Thymus (tissue), 14 donors: ENCODE measurements at places on chromosomes 12 and 14.

- no peaks in the 10 kb centered on the region for H3K36me3 ChIP-seq
- no peak overlapping the region for H3K4me3 ChIP-seq
- H3K4me1 ChIP-seq: no peaks in the 10 kb centered on the region
- DNase-seq: no peak
- H3K27me3 ChIP-seq: no peaks in the 10 kb centered on the region
These were observed 124.0 kb downstream of the SPTSSA start for GRCh38 chr14:34338056-34338455.

DNA sequence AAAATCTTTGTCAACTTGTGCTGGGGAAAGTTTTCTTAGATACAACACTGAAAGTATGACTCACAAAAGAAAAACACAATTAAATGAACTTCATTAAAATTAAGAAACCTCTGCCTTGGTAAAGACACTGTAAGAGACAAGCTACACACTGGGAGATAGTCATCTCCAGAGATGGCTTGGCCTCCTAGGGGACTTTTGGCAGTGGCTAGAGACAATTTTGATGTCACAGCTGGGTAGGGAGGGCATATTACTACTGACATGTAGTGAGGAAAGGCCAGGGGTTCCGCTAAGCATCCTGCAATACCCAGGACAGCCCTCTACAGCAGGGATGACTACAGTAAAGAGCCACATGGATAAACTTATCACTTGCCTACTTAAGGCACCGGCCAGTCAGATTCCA is 8.7 kb upstream of the RNASE4 start:
- H3K36me3 ChIP-seq: no peaks in the 10 kb centered on the region
- no peak for DNase-seq
- H3K4me1 ChIP-seq: peaks cover 4% of the 10 kb centered on the region
- no peaks in the 10 kb centered on the region for H3K27me3 ChIP-seq
- no peak overlapping the region for H3K4me3 ChIP-seq

DNA sequence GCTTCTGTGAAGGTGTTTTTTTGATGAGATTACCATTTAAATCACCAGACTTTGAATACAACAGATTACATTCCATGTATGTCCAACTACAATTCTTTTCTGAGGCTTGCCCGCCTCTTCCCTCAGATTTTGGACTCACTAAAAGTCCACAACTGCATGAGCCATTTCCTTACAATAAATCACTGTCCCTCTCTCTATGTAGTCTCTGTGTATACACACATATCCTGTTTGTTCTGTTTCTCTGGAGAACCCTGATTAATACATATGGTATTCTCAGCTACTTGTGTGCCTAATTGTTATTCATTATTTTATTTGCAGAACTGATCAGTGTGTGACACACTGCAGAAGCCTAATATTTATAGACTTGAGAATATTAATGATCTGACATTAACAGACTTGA is 2.4 kb upstream of the MIPOL1 start:
- H3K4me3 ChIP-seq: no peak overlapping the region
- no peak for DNase-seq
- H3K27ac ChIP-seq: no peak overlapping the region

- H3K4me1 ChIP-seq: peaks cover 13% of the 10 kb centered on the region
These were observed 558 bp downstream of the KLHDC2 start for GRCh38 chr14:49768301-49769121.

DNA sequence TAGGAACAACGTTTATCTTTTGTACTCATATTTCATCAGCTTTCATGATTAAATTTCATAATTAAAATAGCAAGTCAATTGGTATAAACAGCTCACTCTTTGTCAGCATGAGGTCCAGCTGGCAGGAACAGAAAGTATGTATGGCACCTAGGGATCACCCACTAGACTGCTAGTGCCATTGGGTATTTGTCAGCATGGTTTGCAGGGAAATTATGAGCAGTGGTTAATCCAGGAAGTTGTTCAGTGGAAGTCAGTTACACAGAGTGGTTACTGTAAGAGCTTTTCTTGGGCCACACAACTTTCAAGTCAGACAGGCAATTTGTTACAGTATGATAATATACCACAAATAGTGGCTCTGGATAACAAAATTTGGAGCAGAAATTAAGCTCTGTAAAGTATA is 340.3 kb upstream of the RGS6 start:
- peaks cover 39% of the 10 kb centered on the region for H3K4me1 ChIP-seq
- no peaks in the 10 kb centered on the region for H3K27me3 ChIP-seq
- DNase-seq: no peak
- H3K4me3 ChIP-seq: no peak overlapping the region
- no peaks in the 10 kb centered on the region for H3K36me3 ChIP-seq

DNA sequence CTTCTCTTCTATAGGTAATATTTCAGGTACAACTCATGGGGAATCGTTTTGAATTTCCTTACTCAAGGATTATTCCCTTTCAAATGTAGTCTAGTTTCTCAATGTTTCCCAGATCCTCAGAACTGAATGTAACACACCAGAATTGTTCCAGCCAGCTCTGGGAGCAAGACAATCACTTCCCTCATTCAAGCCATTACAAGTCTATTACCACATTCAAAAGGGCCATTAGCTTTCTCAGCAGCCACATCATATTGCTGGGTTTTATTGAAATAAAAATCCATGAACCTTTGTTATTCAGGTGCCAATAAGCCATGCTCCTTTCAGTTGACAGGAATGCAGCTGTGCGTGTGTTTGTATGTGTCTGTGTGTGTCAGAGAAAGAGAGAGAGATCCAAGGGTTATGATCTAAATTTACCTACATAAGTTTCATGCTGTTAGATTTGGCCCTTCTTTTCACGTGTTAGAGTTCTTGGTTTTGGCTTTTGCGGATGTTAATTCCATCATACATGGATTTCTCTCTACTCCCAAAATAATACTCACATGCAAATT is 357.7 kb downstream of the BCAT1 start:
- no peaks in the 10 kb centered on the region for H3K27me3 ChIP-seq
- H3K4me1 ChIP-seq: no peaks in the 10 kb centered on the region
- no peaks in the 10 kb centered on the region for H3K36me3 ChIP-seq
- no peak for DNase-seq

GRCh38 chr12:131221957-131222328 is 268.2 kb downstream of the ADGRD1 start:
- H3K36me3 ChIP-seq: no peaks in the 10 kb centered on the region
- no peak overlapping the region for H3K4me3 ChIP-seq
- H3K27me3 ChIP-seq: no peaks in the 10 kb centered on the region
- DNase-seq: no peak

GRCh38 chr12:103444983-103445382 is 50.8 kb downstream of the C12orf42 start:
- peaks cover 4% of the 10 kb centered on the region for H3K4me1 ChIP-seq
- no peak overlapping the region for H3K27ac ChIP-seq
- no peaks in the 10 kb centered on the region for H3K36me3 ChIP-seq
- no peak for DNase-seq
- H3K27me3 ChIP-seq: no peaks in the 10 kb centered on the region
- H3K4me3 ChIP-seq: no peak overlapping the region

GRCh38 chr14:95619785-95620417 is 66.3 kb upstream of the TCL1B start:
- DNase-seq: no peak
- H3K4me1 ChIP-seq: no peaks in the 10 kb centered on the region
- H3K27ac ChIP-seq: no peak overlapping the region
- H3K27me3 ChIP-seq: peaks cover 2% of the 10 kb centered on the region
- no peak overlapping the region for H3K4me3 ChIP-seq
- H3K36me3 ChIP-seq: no peaks in the 10 kb centered on the region

- H3K36me3 ChIP-seq: peaks cover 3% of the 10 kb centered on the region
- no peak overlapping the region for H3K4me3 ChIP-seq
- DNase-seq: no peak
- H3K4me1 ChIP-seq: no peaks in the 10 kb centered on the region
- no peak overlapping the region for H3K27ac ChIP-seq
- H3K27me3 ChIP-seq: no peaks in the 10 kb centered on the region
These were observed 34.3 kb upstream of the CHFR start for GRCh38 chr12:132921685-132922084.

- H3K27me3 ChIP-seq: no peaks in the 10 kb centered on the region
- peak overlapping the region; percentile 72 for H3K4me3 ChIP-seq
- no peaks in the 10 kb centered on the region for H3K36me3 ChIP-seq
- DNase-seq: no peak
- H3K4me1 ChIP-seq: peaks cover 14% of the 10 kb centered on the region
These were observed 1.1 kb upstream of the FAR2 start for GRCh38 chr12:29147731-29148595.

GRCh38 chr12:111111681-111112080 is 191.3 kb upstream of the MYL2 start:
- H3K4me1 ChIP-seq: peaks cover 14% of the 10 kb centered on the region
- H3K27me3 ChIP-seq: no peaks in the 10 kb centered on the region
- DNase-seq: peak; percentile 34
- H3K36me3 ChIP-seq: no peaks in the 10 kb centered on the region

- H3K4me1 ChIP-seq: no peaks in the 10 kb centered on the region
- no peak overlapping the region for H3K4me3 ChIP-seq
- no peaks in the 10 kb centered on the region for H3K36me3 ChIP-seq
- no peaks in the 10 kb centered on the region for H3K27me3 ChIP-seq
These were observed 68.9 kb upstream of the YARS2 start for GRCh38 chr12:32824596-32824995.

DNA sequence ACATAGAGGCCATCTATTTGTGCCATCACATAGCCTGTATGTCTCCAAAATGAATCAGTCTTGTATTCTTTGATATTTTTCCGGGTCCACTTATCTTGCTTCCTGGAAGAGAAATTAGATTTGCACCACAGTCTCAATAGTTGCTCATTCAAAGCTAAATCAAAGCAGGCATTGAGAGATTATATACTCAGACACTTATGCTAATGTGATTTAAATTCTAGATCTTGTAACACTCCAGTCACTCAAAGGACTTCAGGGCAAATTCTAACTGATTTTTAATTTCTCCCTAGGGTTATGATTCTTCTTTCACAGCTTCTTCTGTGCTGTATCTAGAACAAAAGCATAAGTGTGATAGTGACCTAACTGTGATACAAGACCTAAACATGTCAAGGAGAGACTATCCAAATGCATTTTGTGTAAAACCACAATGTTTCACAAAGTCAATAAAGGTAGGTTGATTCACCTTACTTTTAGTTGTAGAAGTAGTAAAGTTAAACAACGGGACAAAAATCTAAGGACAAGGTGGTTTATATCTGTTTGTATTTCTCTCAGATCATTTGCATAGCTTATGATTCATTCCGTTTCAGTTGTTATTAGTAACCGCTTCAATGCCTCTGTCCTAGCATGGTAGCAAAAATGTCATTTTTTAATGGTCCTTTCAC is 26.8 kb downstream of the PLBD1 start:
- H3K27ac ChIP-seq: no peak overlapping the region
- H3K4me3 ChIP-seq: no peak overlapping the region
- DNase-seq: no peak
- H3K27me3 ChIP-seq: no peaks in the 10 kb centered on the region

DNA sequence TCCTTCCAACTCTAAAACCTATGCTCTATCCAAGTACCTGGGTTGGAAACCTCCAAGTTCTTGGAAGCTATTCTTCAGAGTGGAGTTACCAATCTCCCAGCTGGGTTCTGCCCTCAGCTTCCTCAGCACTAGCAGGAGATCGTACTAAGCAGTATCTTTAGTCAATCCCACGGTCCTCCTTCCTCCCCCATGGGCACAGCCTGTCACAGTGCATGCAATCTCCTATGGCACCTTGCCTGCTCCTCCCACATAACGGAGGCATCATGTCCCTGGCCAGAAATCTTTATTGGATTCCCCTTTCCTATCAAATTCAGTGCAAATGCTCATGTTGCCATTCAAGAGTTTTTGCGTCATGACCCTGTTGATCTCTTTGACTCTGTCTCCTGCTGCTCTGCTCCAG is 5.4 kb upstream of the LPAR5 start:
- no peak for DNase-seq
- H3K36me3 ChIP-seq: no peaks in the 10 kb centered on the region
- no peak overlapping the region for H3K27ac ChIP-seq
- H3K4me1 ChIP-seq: peaks cover 2% of the 10 kb centered on the region
- H3K27me3 ChIP-seq: no peaks in the 10 kb centered on the region

GRCh38 chr14:99177886-99178835 is 93.8 kb downstream of the BCL11B start:
- peak overlapping the region; percentile 53 for H3K27ac ChIP-seq
- H3K27me3 ChIP-seq: no peaks in the 10 kb centered on the region
- peaks cover 88% of the 10 kb centered on the region for H3K36me3 ChIP-seq
- DNase-seq: no peak

DNA sequence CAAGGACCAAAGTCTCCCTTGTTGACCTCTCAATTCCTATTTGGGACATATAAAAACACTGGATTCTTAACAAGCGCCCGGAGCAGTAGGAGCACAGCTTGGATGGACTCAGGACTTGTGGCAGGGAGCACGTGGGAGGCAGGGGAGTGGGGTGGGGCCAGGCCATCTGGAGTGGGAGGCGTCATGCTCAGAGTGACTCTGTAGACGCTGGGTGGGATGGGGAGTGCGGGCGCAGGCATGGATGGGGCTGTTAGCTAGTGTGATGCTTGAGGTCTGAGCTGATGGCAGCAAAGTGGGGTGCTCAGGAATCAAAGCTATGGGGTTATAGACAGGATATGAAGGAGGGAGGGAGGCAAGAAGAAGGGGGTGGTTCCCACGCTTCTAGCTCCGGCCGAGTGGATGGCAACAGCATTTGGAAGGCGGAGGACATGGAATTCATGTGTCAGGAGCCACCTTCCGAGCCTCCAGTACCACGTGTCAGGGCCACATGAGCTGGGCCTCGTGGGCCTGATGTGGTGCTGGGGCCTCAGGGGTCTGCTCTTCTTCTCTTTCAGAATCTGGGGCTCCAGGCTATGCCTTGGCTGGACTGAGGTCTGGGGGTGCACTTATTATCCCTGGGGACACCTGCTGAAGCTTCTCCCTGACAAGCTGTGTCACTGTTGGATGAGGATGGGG is 26.2 kb downstream of the MEG3 start:
- no peak overlapping the region for H3K4me3 ChIP-seq
- no peak for DNase-seq
- H3K27ac ChIP-seq: no peak overlapping the region
- no peaks in the 10 kb centered on the region for H3K4me1 ChIP-seq

- H3K4me3 ChIP-seq: no peak overlapping the region
- H3K36me3 ChIP-seq: no peaks in the 10 kb centered on the region
These were observed 1021.5 kb upstream of the TMEM132C start for GRCh38 chr12:127245437-127245836.

- no peaks in the 10 kb centered on the region for H3K36me3 ChIP-seq
- DNase-seq: no peak
- H3K27ac ChIP-seq: peak overlapping the region; percentile 11
These were observed 42.4 kb downstream of the ERH start for GRCh38 chr14:69355607-69356281.

DNA sequence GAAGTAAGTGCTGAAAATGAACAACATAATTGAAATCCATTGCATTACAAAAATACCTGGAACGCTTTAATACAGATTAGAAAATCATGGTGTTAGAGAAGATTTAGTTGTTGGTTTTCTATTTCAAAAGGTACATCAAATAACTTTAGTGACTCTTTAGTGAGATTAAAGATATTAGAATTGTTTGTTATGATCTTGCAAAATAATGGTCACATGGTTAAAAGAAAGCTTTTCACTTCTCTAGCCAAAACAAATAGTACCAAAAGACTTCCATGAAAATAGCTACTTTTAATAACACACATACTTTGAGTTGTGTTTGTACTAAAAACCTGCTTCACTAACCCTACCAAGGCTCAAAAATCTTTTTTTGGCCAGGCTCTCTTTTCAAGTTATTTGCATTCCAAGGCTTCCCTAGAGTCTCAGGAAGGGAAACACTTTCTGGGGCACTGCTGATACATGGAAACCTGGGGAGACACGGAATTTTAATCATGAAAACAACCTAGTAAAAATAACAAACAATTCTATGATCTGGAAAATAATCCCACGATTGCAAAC is at the start of gene SLCO1A2:
TSS of gene SLCO1A2 (minus strand) at position 147 of the 555 bp plus-strand sequence. CDS start 270 bp downstream, outside the sequence.
- H3K4me3 ChIP-seq: no peak within 1 kb of the TSS
- H3K27me3 ChIP-seq: no peaks in the 10 kb centered on the region
- H3K36me3 ChIP-seq: no peaks in the 10 kb centered on the region
- no peak within 1 kb of the TSS for H3K27ac ChIP-seq
- no peaks in the 10 kb centered on the region for H3K4me1 ChIP-seq
